ENCODE measurements at places on chromosomes 4 and X.

- DNase-seq: no peak
Measured at GRCh38 chrX:21838937-21839333, 482 bp upstream of the MBTPS2 start.

DNA sequence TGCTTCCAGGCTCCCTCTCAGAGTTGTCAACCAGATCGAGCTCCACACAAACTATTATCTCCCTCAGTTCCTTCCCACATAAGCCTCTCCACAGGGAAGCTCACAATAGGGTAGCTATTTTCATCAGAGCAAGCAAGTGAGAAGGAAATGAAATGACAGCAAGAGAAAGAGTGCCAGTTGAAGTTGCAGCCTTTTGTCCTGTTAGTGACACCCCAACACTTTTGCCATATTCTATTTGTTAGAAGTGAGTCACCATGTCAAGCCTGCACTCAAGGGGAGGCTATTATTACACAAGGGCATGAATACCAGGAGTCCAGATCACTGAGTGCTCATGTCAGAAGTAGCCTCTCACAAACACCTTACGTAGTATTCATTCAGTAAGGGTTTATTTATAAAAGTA is 266.3 kb upstream of the NOCT start:
- no peak for DNase-seq

DNA sequence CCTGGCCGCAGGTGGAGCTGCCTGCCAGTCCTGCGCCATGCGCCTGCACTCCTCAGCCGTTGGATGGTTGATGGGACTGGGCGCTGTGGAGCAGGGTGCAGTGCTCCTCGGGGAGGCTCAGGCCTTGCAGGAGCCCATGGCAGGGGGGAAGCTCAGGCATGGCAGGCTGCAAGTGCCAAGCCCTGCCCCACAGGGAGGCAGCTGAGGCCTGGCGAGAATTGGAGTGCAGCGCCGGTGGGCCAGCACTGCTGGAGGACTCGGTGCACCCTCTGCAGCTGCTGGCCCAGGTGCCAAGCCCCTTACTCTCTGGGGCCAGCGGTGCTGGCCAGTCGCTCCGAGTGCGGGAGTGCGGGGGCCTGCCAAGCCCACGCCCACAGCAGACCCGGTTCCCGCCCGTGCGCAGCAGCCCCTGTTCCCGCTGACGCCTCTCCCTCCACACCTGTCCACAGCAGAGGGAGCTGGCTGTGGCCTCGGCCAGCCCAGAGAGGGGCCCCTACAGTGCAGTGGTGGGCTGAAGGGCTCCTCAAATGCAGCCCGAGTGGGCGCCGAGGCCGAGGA is 275.9 kb upstream of the FRG1 start:
- no peak for DNase-seq

DNA sequence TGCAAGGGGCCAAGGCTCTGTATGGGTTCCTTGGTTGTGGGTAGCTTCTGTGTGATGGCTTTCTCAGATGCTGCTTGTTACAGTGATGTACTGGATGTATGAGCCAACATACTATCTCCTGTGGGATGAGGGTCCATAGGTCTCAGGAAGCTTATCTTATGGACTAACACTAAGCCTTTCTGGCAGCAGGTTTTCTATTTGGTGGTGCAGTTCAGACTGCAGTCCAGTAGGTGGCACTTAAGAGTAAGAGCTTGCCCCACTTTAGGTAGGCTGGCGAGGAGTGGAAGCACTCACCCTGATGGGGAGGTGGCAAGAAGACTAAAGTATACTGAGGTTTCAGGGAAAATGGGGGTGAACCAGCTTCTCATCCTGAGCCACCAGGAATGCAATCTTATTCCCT is 306.7 kb upstream of the MAOA start:
- no peak for DNase-seq

GRCh38 chrX:48971249-48972219 is at the start of gene KCND1:
KCND1 (minus strand) TSS chrX:48971844; CDS start chrX:48970271, 1,573 bp downstream.
- DNase-seq: no peak

GRCh38 chrX:23911126-23911835 is 3.5 kb downstream of the CXorf58 start:
- DNase-seq: no peak

DNA sequence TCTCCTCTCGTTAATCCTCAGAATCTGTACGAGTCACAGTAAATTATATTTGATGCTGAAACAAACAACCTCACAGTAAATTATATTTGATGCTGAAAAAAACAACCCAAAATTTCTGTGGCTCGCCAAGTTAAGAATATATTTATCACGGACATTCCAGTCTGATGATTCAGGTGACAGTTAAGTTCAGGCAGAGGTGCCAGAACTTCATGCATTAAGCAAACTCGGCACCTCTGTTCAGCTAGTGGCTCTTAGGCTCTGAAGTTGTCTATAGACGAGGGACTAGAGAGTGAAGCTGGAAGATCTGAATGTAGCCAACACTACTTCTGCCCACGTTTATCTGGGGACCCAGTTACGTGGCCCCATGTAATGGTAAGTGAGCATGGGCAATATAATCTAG is 132.2 kb upstream of the AGA start:
- DNase-seq: no peak

GRCh38 chr4:95601356-95601755 is 52.6 kb upstream of the UNC5C start:
- no peak for DNase-seq

DNA sequence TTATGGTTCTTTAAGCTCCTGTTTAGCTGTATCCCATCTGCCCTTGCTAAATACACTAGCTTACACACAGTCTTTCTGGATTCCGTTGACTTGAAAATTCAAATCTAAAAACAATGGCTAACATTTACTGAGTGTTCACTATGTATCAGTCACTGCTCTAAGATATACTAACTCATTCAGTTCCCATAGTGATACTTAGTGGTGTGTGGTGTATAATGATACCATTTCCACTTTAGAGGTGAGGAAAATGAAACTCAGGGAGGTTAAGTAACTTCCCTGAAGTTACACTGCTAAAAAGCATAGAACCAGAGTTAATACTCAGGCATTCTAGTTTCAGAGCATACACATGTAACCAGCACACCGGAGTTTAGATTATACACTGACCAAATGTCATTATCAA is 762.0 kb downstream of the GRID2 start:
- no peak for DNase-seq

DNA sequence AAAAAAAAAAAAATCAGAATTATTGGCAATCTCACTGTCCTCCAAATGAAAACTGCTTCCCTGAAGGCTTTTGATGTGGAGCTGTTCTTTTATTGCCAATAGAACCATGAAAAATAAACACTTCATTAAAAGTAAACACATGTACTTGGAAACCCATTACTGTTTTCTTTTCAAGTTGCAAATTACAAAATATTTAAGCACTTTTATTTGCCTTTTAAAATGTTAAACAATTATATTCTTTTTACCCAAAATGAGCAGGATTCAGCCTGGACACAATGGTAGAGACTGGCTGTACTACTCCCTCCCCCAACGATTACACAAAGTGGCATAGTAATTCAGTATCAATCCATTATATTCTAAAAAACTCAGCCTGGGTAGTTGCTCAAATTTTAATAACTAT is 60.9 kb downstream of the SH2D1A start:
- no peak for DNase-seq

DNA sequence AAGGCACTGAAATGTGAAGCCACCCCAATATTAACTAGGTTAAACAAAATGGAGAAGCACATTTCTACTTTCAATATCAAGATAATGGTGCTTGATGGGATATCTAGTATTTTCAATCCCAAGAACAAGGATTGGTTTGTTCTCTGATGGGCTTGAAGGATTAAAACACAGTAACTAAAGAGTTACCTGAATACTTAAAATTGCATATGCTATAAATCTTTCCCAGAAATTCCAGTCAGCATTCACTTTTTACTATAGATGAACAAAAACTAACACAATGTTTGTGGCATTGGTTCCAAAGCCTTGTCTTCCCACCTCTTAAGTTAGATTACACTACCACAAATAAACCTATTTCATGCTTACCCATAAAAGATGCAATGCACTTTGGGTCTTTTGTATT is 3.9 kb upstream of the PCDH10 start:
- DNase-seq: no peak

DNA sequence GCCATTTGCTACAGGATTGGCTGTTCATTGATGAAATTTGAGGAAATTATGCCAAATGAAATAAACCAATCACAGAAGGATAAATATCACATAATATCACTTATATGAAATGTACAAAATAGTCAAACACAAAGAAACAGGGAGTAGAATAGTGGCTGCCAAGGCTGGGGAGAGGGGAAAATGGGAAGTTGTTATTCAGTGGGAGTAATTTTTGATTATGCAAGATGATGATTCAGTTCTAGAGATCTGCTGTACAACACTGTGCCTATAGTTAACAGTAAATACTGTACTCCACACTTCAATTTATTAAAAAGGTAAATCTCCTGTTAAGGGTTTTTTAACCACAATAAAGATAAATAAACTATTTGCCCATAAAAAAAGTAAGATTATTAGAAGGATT is 101.1 kb downstream of the TMA16 start:
- DNase-seq: no peak

DNA sequence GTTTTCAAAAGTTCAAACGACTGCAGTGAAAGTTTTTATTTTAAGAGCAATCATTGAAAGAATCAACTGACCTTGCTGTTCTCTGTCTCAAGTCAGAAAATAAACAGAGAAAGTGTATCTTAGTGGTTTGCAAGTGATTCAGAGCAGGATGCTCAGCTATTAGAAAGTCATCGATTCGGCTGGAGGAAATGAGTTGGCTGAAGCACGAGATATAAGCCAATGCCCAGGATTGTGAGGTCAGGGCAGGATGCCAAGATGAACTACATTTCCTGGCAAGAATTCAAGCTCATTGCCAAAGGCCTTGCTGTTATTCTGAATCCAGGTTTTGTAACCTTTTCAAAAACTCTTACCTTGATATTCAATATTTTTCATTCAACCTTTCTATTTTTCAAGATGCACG is 541.4 kb upstream of the BOD1L1 start:
- no peak for DNase-seq

- no peak for DNase-seq
Measured at GRCh38 chr4:52714597-52715254, 36.5 kb downstream of the ERVMER34-1 start.

DNA sequence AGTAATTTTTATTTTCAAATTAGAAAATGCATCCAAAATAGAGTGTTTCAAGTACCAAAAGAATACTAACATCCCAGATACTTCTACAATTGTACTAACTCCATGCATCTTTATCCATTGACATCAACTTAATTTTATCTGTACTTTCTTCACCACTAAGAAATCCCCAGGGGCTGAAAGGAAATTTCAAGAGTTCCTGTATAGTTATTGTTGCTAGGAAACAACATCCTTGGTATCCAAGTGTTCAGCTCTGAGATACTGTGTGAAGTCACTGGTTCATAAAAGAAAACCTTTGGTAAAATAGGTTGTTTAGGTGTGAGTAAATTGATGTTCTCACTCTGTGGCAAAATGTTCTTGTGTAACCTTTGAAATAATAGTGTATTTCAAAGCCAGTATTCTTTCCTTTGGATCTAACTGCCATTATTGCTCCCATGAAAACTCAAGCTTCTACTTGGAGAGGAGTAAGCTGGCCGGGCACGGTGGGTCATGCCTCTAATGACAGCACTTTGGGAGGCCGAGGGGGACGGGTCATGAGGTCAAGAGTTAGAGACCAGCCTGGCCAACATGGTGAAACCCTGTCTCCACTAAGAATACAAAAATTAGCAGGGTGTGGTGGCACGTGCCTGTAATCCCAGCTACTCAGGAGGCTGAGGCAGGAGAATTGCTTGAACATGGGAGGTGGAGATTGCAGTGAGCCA is 72.9 kb downstream of the COMMD8 start:
- DNase-seq: no peak

- DNase-seq: no peak
Measured at GRCh38 chr4:181693517-181693916, 549.7 kb upstream of the TENM3 start.

DNA sequence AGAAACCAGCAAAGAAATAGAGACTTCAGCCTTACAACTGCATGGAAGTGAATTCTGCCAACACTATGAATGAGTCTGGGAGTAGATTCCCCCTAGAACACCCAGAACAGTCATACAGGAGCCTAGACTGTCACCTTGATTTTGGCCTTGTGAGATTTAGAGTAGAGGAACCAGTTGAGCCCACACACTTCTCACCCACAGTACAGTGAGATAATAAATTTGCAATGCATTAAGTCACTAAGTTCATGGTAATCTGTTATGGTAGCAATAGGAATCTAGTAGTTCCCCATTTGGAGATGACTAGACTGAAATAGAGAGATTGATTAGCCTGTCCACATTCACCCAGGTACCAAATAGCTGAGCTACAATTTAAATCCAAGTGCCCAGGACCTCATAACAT is 59.0 kb downstream of the FAM13A start:
- no peak for DNase-seq

DNA sequence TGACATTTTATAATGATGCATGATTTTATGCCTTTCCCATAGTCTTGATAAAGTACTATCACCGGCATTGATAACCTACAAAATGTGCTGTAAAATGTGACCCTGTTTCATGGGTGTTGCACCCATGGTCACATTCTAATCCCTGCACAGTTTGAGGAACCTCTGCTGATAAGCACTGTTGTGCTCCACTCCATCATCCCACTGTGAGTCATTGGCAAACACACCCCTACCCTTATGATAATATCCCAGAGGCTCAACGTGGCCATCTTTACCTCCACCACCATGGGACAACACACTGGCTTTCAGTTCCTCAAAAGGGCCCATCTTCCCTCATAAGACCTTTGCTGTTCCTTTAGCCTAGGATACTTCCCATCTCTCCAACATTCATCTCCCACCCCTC is 32.0 kb upstream of the SGMS2 start:
- no peak for DNase-seq

DNA sequence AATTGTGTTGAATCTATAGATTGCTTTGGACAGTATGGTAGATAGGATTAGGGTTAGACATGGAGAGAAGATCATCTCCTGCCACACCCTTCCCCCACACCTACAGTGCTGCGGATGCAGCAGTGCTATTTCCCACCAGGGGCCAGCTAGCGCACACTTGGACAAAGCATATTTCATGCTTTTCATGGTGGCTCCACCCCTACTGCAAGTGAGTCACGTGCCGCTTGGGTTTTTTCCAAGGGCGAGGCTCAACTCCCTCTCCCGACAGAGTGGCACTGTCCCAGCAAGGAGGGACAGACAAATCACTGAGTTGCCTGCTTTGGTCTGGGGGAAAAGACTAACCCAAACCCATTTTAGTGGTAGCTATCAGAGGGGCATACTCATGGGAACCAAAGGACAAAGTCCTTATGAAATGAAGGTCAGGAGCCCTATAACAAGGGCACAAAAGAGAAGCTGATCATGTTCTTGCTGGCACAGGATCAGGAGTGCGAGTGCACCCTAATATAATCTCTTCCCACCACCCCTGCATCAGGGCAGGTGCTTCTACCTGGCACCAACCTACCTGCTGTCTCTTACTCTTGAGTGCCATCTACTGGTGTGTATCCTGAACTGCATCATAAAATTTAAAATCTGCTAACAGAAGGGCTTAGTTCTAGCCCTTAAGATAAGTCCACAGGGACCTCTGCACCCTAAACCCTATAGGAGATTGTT is 55.1 kb upstream of the PGAM4 start:
- DNase-seq: no peak

Data from NCI-H1417 treated with DMSO at 0.1 percent for 48 hours (cell line).